SHP77 (cell line): ENCODE measurements at places on chromosomes 11 and 22.

GRCh38 chr11:36455658-36456111 lies 54.4 kb downstream of the TRAF6 start:
- DNase-seq = no peak

DNA sequence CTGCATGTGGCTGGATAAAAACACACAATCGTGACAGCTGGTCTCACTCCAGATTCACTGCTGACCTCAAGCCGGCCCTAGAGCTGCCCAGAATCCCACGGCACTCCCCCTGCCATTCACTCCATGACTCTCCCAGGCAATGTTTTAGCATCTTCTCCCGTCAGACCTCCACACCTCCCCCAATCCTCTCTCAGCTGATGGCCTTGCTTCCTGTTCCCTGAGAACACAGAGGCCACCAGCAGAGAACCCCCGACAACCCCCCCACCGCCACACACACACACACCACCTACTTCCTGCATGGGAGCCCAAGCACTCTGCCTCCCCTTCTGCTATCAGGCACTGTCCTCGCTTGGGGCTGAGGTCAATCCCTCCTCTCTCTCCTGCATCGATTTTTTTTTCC lies 9.3 kb downstream of the TNKS1BP1 start:
- DNase-seq = peak; percentile 11

DNA sequence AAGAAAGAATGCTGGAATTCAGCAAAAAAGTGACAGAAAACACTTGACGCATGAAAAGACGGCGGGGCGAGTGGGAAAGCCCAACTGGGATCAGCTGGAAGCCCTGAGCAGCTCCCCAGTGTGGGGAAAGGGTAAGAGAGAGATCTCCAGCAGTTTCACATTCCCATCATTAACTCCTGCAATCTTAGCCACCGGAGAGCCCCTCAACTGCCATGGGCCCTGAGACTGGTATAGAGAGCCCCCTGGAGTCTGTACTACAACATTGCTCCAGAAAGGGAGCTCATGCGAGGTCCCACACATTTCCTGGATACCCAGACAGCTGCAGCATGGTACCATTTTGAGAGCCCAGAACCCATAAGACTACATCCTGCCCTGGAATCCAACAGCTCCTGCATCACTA lies 31.1 kb downstream of the MRGPRX4 start:
- no peak for DNase-seq

GRCh38 chr11:73384125-73384441 lies 7.9 kb downstream of the RELT start:
- no peak for DNase-seq

DNA sequence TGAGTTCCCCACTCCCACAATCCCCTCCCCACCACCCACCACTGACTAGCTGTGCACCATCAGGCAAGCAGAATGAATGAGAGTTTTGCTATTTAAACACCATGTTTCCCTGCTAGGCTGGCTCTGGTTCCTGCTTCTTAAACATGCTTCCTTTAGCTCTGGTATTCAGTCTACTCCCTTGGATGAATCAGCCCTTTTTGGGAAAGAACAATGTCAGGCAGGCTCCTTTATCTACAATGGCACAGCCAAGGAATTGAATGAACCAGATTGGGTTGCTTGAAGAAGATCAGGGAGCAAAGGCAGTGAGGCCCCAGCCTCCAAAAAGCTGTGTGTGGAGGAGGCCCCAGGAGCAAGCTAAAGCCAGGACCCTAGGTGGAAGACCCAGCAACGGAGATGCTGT lies 92.9 kb upstream of the ISX start:
- DNase-seq = no peak
